ENCODE measurements at places on chromosomes 6 and 20.

- DNase-seq = no peak
Measured at GRCh38 chr20:1283522-1284510, 17.7 kb downstream of the SNPH start.

DNA sequence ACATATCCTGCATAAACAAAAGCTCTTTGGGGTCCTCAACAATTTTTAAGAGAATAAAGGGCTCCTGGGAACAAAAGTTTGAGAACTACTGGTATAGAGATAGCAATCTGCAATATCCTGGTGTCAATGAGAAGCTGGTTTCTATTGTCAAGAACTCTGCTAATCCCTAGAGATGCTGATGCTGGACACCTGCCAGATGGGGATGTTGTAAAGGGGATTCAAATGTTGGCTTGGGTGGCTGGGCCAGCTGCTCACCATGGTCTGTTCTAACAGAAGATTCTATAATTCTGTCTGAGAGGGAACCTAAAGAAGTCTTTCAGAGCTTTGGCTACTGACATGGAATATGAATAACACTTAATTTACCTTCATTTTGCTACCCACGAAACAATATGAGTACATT lies 137.8 kb downstream of the BTBD9 start:
- no peak for DNase-seq

- DNase-seq = no peak
Measured at GRCh38 chr20:37518606-37519507, 2.2 kb upstream of the NNAT start.

- no peak for DNase-seq
Measured at GRCh38 chr6:87540539-87540938, 49.2 kb downstream of the RARS2 start.

DNA sequence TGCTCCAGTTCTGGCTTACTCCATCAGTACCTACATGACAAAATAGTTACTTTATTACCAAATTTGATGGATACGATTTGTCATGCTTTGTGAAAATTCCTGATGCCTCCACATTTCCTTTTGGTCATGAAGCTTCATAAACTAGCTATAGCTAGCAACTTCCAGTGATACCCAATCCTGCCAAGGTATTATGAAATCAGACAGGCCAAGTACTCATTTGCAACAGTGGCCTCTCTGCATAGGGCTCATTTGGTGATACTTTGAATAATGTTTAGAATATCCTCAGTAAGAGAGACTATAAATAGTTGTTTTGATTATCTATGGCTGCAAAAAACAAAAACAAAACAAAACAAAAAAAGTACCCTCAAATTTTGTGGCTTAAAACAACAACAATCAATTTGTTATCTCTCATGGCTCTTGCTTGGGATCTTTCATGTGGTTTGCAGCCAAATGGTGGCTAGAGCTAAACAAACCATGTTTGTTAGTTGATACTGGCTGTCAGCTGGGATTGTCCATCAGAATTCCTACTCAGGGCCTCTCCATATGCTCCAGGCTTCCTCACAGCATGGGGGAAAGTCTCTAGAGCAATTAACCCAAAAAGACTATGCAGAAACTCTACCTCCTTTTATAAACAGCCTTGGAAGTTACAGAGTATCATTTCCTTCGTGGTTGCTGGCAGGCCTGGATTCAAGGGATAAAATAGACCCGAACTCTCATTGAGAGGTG lies 10.1 kb upstream of the PRL start:
- DNase-seq = no peak

DNA sequence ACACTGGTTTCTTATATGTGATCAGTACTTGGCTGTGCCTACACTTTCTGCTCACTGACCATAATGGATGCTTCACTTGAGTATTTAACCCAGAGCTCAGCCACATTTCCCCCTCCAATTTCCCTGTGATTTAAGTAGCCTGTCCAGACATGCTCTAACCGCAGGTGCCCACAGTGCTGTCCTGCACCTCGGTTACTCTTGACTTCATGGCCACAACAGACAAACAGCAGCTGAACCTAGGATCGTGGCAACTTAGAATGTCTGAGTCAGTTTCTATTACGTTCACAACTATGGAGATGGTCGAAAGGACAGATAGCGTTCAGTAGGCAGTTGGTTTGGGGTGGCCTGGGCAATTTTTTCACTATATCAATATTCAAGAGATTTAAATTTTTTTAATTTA lies 306.9 kb upstream of the SGK1 start:
- no peak for DNase-seq
